ENCODE measurements at places on chromosomes 12 and 14. TPM values are rescaled to one million over a fixed set of nuclear protein-coding genes. Genes with fewer than 3 reads are reported as not detected.
A peak's percentile ranks its signal among the peaks of the same experiment; 100 is the strongest.

GRCh38 chr14:50766338-50766886, 64.5 kb downstream of the NIN start:
- DNase-seq = peak; percentile 76

Gene MYF6
- not detected for total RNA-seq

Gene TTC6
- not detected for total RNA-seq

Gene STAC3
- not detected for total RNA-seq

Gene TSPAN8
- total RNA-seq = not detected

DNA sequence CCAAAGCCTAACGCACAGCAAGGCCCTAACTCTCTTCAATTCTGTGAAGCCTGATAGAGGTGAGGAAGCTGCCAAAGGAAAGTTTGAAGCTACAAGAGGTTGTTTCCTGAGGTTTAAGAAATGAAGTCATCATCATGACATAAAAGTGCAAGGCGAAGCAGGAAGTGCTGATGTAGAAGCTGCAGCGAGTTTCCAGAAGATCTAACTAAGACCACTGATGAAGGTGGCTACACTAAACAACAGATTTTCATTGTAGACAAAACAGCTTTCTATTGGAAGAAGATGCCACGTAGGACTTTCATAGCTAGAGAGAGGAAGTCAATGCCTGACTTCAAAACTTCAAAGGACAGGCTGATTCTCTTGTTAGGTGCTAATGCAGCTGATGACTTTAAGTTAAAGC, 385.6 kb upstream of the OR4E1 start:
- no peak for DNase-seq

- DNase-seq = no peak
These were observed 10.1 kb downstream of the ANO6 start for GRCh38 chr12:45226021-45226420.

DNA sequence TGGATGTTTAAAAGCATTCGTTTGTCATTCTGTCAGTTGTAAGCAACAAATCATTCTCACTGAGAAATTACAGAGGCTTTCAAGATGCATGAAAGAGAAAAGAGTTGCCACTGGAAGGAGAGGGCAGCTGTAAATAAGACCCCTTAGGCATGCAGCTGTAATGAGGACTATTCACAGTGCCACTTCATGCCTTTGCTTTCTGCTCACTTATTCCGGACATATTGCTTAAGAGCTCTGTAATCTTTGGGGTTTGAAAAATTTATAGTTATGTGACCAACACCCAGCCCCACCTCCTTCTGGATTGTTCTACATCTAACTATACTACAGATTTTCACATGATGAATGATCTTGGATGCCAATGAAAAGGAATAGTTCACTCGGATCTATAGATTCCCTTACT, 194.8 kb upstream of the DCN start:
- no peak for DNase-seq

GRCh38 chr12:104576980-104577580, 120.3 kb downstream of the CHST11 start:
- no peak for DNase-seq

Gene SERPINA6
- not detected for total RNA-seq

Gene CCDC177
- not detected for total RNA-seq

- peak; percentile 93 for DNase-seq
These were observed 15.9 kb downstream of the PLEKHG3 start for GRCh38 chr14:64720131-64720576.

DNA sequence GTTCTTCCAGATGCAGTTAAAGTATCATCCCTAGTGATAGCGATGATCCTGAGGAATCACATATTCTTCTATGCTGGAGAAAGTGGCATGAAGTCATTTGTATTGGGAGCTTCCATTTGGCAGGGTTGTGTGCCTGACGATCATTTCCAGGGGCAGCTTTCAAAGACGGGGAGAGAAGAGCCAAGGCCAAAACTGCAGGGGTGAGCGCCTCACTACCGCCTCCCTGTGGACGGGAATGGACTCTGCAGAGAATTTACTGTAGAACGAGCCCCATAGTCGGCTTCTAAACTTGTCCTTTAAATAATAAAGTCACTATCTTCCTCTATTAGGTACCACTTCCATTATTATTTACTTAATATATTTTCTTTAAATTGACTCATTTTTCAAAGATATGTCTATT, 555.9 kb upstream of the TMEM132C start:
- no peak for DNase-seq

DNA sequence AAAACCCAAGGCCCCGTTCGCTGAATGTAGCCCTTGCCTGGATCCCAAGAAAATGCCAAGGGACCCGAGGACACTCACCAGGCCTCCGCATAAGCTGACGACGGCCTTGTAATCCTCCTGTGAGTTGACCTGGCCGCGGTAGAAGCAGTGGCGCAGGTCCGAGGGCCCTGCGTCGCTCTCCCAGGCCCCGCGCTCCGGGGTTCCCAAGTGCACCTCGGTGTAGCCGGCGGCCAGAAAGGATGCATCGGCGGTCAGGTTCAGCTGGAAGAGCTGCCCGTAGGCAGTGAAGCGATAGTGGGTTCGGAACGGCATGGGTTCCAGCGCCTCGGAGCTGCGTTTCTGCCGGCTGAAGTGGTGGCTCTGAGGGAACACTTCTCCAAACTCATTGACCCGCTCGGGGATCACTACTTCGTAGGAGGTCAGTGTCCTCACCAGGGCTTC, 1.2 kb downstream of the ADAMTS20 start:
- DNase-seq = no peak

DNA sequence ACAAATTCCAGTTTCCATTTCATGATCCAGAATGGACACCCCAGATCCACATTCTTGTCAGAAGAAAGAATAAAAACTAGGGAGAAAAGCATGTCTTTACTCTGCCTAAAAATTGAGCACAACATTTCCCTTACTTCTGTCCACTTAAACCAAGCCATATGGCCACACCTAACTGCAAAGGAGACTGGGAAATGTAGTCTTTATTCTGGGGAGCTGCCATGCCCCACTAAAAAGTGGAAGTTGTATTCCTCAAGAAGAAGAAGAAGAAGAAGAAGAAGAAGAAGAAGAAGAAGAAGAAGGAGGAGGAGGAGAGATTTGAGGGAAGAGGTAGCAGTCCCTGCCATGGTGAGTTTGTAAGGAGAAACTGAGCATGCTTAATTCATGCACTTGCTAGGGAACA, 84.5 kb downstream of the GPR65 start:
- no peak for DNase-seq

GRCh38 chr12:318759-319515, 56.3 kb upstream of the SLC6A13 start:
- DNase-seq = no peak

Gene KLRK1
- not detected for total RNA-seq

Gene KRT78
- 0.21 TPM for total RNA-seq

DNA sequence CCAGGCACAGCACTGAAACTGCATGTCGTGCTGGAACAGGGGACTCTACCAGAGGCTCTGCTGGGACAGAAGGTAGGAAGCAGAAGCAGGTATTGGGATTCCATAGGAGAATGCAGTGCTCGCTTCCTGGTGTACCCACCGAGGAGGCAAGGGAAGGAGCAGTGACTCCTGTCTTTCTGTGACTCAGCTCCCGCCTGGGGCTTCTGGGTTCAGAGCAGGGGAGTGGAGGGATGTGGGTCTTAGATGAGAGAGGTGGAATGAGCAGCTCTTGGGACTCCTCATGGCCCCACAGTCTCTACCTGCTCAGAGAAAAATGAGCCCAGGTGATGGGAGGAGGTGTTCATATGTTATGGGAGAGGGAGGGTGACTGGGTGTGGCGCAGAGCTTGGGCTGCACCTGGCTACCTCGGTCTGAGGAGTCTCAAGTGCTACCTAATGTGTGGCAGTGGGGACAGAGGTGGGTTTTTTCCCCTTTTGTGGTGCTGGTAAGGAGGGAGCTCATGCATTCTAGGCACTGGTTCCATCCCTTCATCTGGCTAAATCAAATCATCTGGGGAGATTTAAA, 26.3 kb downstream of the WNT5B start:
- no peak for DNase-seq

DNA sequence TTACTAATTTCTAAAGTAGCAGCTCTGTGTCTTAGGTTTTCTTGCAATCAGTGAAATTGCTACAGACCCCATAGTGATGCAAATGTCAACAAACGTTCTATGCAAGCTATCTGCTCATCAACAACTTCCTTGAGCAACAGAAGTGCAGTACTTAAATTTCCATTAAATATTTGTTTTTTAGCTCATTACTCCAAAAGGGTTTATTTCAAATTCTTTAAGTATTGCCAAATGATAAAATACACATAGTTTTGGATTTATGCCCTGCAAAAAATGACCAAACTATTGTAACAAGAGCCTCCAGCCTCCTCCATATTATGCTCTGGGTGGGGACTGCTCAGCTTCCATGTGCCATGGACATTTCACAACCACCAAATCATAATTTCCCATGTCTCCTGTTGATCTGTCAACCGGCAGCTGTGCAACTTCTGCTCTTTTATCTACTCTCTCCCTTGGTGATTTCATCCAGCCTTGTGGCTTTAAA, 4.4 kb downstream of the BDKRB1 start:
- no peak for DNase-seq

Data from SJSA1 (cell line).